ENCODE measurements at places on chromosomes 6 and 20.

GRCh38 chr6:11869672-11870340, 91.2 kb upstream of the ADTRP start:
- DNase-seq: no peak

GRCh38 chr20:63895202-63895951, 451 bp downstream of the DNAJC5 start:
- no peak for DNase-seq

DNA sequence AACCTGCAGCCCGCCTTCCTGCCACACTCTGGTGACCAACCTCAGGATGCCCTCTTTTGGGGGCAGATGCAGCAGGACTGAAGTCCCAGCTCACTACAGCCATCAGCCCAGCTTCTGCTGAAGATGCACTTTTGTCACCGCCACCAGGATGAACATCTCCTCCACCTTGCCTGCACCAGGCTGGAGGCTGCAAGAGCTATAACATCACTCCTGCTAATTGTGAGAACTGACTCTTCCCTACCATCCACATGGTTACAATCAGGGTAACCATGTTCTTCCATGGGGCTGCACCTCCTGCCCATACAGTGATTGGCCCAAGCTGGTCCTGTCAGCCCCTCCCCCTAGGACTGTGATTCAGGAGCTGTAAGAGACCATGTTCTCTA, 2.0 kb upstream of the ACTL10 start:
- DNase-seq: no peak

GRCh38 chr20:60469829-60470228, 511.6 kb downstream of the CDH26 start:
- no peak for DNase-seq

GRCh38 chr6:53796451-53796780, 1.6 kb downstream of the LRRC1 start:
- no peak for DNase-seq

DNA sequence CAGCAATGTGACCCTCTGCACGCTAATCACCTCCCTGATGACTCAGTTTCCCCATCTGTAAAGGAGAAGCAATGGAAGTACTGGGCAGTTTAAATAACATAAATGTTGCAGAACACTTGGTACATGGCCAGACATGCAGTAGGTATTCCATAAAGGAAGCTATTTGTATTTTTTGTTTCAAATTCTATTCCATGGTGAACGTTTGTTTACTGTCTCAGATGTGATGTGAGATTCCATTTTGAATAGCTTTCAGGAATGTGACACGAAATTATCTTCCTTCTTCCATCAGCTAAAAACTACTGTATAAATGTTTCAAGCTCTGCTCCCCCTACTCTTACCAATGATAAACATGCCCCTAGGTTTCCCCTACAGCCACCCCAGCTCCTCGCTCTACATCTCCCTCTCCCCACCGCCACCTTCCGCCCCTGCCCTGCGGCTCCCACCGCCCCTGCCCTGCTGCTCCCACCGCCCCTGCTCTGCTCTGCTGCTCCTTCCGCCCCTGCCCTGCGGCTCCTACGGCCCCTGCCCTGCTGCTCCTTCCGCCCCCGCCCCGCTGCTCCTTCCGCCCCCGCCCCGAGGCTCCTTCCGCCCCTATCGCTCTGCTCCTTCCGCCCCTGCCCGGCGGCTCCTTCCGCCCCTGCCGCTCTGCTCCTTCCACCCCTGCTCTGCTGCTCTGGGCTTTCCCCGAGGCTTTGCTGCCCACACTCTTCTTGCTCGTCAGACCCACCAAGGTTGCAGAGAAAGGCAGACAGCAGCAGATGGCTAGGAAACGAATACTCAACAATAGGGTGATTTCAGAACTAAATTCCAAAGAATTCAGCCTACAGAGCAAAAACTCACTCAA, 78.9 kb downstream of the THBS2 start:
- no peak for DNase-seq

DNA sequence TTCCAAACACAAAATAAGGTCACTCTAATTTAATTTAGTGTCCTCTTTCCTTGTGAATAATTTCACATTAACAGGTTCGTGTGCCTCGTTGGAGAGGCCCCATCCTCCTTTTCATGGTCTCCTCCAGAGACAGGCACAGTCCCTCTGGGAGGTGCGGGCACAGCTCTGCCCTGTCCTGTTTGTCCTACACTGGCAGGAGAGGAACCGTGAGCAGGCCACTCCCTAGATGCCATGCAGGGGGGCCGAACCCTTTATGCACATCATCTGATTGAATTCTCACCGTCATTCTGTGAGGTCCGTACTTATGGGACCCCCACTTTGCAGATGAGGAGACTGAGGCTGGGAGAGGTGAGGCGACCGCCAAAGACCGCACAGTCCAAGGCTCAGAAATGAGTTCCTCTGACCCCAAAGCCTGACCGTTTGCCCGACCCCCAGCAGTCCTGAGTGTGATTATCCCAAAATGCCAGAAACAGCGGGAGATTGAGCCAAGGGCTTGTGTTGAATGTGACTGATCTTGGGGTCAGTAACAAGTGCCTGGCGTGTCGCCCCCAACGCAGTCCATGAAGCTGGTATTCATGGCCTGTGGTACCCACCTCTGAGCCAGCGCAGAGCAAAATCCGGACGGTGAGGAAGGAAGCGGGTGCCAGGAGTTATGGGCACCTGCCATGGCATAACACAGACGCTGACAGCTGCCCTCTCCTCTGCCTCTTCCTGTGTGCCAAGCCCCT, 43.5 kb downstream of the PMEPA1 start:
- DNase-seq: no peak

DNA sequence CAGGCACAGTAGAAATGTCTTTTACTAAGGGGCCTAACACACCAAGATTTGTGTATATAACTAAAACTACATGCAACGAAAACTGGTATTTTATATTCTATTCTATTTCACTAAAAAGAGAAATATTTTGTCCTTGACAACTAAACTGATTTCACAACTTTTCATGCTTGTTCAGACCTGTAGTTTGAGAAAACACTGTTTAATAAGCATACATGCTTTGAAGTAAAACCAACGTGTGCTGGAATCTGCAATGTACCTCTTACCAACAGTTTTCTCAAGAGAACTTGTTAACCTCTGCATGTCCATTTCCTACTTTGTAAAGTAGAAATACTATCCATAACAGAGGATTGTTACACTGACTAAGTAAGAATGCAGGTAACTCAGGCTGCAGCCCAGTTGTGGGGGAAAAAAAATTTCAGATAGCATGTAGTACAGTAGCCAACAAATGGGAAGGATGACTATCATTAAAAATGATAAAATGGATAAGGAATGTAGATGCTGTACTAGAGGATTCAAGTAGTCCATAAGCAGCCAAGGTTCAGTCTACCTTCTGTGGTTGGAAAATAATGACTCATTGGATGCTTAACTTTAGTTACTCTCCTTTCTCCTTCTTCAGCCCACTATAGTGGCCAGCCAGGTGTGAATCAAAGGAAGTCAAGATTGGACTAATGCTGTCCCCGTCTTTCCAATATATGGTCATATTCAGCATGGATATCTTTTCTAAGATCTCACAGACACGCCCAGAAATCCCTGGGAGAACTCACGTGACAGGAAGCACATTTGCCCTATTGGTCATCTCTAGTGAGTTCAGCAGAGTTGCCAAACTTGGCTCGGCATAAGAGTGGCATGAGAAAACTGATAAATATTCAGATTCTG, 65.2 kb downstream of the HFE start:
- DNase-seq: no peak

DNA sequence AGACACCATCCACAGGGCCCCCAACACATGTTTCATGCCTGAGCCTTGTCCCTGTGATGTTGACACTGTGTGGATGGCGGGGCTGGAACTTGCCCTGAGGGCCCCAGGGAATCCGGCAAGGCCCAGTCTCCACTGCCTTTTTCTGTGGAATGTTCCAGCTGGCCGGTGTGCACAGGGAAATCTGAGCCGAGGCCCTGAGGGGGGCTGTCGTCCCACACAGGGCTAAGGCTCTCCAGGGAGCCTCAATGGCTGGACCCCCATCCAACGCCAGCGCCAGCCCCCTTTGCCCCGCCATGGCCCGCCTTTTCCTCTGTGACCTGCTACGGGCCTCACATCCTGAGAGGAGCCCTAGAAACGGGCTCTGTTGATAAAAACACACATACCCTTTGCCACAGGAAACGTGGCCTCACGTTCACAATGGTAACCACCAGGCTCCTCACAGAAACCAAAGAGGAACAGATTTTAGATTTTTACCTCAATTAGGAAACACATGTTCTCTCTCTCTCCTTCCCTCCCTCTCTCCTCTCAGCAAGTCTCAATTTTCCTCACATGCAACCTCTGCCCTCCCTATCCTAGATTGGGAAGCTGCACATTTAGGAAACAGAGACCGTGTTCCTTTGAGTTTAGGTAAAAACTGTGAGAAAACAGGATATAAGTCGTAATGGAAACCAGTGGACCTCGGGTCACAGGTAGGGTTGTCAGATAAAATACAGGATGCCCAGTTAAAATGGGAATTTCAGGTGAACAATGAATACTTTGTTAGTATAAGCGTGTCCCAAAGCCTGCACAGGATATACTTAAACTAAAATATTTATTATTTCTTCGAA, 13.7 kb upstream of the ZNF831 start:
- no peak for DNase-seq

- DNase-seq: no peak
Measured at GRCh38 chr6:117531809-117532725, 49.6 kb downstream of the DCBLD1 start.

GRCh38 chr6:142857233-142857761, 87.7 kb downstream of the HIVEP2 start:
- peak; percentile 91 for DNase-seq

- no peak for DNase-seq
Measured at GRCh38 chr6:51788121-51788520, 299.3 kb downstream of the PKHD1 start.

DNA sequence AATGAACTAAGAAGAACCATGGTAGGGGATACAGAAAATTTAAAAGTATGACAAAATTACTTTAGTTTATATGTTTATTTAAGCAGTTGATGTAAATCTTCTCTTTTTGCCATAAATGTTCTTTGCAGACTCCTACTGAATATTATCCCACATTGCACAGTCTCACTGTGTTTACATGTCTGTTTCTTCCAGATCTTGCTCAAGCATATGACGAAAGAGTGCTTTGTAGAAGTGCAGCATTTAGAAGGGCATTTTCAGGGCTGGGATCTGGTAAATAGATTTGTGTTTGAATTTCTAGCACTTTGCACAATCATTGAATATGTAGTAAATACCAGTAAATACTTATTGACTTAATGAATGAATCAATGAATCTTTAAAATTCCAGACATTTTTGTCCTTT, 152.0 kb upstream of the EPHA7 start:
- no peak for DNase-seq

DNA sequence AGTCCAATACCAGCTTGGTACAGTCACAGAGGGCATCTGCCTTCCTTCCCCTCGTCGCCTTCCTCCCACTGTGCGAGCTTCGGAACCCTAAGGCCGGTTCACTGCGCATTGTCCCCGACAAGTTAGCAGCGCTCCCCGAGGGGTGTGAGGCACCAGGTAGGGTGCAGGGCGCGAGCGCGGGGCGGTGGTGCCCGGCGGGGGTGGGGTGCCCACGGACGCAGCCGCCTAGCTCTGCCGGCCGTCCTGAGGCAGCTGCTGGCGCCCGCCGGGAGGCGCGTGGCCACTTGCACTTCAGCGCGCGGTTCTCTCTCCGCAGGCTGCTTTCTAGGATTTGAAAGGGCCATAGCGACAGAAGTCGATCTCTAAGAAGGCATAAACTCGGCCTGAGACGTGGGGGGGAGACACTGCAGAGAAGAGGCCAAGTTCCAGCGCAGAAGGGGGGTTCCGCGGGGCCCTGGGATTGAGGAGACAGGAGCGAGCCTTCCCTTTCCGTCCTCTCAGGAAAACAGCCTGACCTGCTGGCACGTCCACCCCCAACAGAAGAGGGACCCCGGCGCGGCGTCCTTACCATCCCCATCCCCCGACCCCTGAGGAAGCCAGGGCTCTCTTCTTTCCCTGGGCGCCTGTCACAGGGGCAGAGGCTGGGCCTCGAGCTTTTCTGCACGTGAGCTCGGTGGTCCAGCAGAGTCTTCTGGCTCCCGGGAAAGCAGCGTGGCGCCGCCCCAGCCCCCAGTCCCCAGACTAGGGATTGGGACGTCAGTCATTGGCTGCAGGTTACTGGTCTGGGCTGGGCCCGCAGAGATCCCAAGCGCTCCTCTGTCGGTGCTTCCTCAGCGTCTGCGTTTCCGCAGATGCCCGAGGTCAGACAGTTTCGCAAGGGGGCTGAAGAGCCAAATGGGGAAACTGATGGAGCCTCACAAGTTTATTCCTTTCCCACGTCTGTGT, 15.6 kb upstream of the PRDM13 start:
- no peak for DNase-seq

GRCh38 chr6:152380993-152381898, 255.9 kb downstream of the SYNE1 start:
- DNase-seq: no peak

- no peak for DNase-seq
Measured at GRCh38 chr6:88916615-88917208, 46.7 kb downstream of the RNGTT start.

DNA sequence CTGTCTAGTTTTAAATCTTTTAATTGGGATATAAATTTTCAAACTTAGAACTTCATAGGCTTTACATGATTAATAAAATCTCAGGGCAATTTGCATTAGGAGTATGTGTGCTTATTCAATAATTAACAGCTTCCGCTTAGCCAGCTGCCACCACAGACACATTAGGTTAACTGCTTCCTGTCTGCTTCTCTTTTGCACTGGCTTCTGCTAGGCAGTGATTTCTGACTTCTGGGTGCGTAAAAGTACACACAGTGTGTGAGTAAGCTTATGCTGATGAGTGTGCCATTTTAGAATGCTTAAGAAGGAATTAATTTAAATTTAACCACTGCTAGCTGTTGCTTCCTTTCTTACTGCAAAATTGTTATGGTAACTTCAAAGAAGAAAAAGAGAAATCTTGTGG, 73.9 kb downstream of the F13A1 start:
- peak; percentile 79 for DNase-seq

GRCh38 chr6:43846556-43846955, 76.5 kb downstream of the VEGFA start:
- DNase-seq: no peak

- no peak for DNase-seq
Measured at GRCh38 chr6:1363298-1363697, 26.1 kb upstream of the FOXF2 start.

- no peak for DNase-seq
Measured at GRCh38 chr6:149249370-149250357, 67.8 kb upstream of the TAB2 start.

GRCh38 chr6:44395501-44395900, 8.0 kb downstream of the CDC5L start:
- DNase-seq: no peak

GRCh38 chr6:143160015-143160414, 99.3 kb downstream of the AIG1 start:
- no peak for DNase-seq
